ENCODE measurements at places on chromosomes 11 and 22.

- DNase-seq: no peak
Measured at GRCh38 chr22:36055376-36056295, 27.0 kb upstream of the RBFOX2 start.

DNA sequence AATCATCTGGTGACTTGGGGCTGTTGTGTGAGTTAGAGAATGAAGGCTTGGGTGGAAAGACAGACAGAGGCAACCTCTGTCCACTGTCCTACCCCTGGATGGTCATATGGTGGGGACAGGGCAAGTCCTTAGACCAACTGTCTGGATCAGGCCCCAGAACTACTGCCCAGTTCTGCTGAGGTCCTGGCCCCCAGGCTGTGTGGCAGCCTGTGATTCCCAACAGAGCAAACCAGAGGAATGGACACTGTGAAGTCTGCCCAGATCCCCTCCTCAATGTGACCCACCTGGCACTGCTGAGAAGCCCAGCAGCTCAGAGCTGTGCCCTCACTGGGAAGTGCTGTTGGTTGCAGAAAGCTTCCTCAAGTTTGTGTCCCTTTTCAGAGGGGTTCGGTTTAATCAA, 69.0 kb downstream of the GGTLC2 start:
- DNase-seq: no peak

DNA sequence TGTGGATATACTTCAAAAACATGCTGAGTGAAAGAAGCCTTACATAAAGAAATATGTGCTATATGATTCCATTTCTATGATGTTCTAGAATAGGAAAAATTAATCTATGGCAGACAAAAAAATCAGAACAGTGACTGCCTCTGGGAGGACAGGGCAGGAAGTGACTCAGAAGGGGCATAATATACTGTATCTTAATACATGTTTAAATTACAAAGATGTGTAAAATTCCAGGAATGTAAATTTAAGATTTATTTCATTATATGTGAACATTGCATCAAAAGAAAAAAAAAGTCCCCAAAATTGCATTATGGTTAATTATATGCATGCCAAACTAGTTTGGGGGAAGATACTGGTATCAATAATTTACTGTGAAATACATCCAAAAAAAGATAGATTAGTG, 32.2 kb downstream of the SBF2 start:
- DNase-seq: no peak

DNA sequence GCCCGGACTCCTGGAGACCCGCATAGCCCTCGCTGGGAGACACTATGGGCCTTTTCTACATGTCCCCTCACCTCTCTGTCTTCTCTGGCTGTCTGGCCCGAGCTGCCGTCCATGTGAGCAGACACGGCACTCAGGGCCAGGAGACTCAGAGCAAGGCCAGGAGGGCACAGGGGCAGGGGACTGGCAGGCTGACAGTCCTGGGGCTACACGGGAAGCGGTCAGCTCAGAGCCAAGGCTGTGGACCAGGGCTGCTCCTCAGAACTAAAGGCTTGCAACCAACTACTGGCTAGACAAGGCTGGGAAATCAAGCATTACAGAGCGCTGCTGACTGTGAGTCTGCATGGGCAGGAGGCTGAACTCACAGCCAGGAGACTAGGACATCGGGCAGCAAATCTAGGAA, 56.1 kb upstream of the CDON start:
- no peak for DNase-seq

DNA sequence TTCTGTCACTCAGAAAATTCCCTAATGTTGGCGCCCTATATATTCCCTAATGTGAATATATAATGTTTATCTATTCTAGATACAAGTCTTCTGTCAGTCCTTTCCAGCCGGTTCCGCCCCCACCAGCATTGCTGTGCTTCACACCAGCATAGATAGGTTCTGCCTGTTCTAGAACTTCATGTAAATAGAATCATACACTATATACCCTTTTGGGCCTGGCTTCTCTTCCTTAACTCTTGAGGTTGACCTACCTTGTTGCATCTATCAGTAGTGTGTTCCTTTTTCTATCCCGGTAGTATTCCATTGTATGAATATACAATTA, 34.6 kb downstream of the OTOG start:
- DNase-seq: no peak

GRCh38 chr11:117265745-117266144, 25.4 kb upstream of the BACE1-AS start:
- DNase-seq: no peak

- no peak for DNase-seq
Measured at GRCh38 chr22:42243802-42244060, 26.7 kb downstream of the TCF20 start.

- no peak for DNase-seq
Measured at GRCh38 chr11:68658097-68658496, 26.2 kb upstream of the GAL start.

- DNase-seq: no peak
Measured at GRCh38 chr22:44933666-44934453, 75.9 kb downstream of the PHF21B start.

- no peak for DNase-seq
Measured at GRCh38 chr11:27464289-27464696, 8.3 kb downstream of the LGR4 start.

DNA sequence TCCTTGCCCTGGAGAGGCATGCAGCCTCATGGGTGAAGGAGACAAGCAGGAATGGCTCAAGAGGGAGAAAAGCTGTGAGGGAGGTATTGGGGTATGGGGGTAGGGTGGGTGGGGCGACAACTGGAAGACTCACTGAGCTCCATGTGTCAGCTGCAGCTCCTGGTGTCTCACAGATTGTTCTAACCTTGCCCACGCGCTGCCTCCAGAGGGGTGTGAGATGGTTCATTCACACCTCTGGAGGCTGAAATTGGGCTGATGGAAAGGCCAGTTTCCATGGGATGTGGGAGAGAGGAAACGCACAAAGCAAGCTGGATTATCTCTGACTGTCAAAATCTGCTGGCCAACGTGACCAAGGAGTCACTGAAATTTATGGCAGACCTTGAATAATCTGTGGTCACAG, 400.4 kb upstream of the NARS2 start:
- DNase-seq: no peak

GRCh38 chr11:59872076-59872475, 5.8 kb upstream of the TCN1 start:
- DNase-seq: no peak

DNA sequence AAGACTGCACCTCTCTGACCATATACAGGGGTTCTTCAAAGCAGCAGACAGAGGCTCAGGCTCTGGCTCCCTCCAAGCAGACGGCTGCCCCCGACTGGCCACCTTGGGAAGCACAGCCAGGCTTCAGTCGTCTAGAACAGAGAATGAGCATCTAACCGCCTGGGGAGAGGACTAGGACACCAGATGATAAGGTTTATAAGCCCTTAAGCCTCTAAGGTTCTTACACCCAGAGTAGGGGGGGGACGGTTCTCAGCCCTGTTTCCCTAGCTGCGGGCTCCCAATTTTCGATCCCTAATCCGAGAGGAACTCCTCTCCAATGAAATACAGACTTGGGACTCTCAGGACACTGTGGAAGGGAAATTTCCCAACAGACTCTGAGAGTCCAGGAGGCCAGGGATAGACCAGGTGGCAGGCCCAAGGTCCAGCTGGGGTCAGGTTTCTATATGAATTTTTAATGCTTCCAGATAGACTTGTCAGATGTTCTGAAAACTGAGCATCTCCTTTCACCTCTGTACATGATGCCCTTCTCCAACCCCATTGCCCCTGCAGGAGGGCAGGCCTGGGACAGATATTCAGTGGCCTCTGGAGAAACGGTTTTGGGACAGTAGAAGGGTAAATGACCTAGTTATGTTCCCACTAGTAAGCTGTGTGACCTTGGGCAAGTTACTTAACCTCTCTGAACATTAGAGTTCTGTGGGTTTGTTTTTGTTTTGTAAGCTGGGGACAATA, 20.2 kb downstream of the RTN4RL2 start:
- DNase-seq: no peak

DNA sequence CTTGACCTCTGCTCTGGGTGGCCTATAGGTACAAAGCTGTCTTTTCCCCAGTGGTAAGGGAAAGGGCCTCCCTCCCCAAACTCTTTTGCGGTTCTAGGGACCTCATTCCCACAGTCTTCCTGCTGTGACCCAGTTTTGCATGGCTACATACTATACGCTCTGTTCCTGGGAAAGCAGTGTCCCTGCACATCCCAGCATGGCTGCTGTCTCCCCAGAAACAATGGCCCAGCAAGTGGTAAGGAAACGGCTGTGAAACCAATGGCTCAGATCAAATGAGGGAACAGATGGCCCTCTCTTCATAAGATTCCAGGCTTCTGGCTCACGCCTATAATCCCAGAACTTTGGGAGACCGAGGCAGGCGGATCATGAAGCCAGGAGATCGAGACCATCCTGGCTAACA, 41.1 kb downstream of the RPL27A start:
- DNase-seq: no peak

DNA sequence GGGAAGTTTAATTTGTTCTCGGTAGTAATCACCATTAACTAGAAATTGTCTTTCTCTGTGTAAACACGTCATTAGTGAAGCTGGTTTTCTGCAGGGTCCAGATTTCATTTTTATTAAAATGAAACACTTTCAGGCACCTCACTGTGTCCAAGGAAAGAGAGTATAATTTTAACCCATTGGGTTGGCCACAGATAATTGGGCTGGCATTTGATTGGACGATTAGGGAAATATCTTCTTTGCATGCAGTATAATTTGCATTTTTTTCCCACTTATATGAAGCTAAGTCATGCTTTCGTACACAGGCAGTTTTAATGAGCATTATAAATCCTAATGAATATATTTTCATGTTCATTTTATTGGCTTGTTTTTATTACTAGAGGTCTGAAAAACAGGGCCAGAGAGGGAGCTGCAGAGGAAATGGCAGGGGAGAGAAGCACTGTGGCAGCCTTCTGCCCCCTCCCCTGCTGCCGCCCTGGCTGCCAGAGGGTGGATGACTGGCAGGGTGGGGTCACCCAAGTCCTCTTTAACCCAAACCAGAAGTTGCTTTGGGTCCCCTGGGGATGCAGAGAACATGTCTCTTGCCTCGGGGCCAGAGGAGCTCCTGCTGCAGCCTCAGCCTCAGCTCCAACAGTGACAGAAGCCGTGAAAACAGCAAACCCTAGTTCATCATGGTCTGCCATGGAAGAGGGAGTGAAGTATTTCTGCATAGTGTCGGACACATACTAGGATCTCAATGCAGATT, 93.9 kb downstream of the PKNOX2 start:
- no peak for DNase-seq

DNA sequence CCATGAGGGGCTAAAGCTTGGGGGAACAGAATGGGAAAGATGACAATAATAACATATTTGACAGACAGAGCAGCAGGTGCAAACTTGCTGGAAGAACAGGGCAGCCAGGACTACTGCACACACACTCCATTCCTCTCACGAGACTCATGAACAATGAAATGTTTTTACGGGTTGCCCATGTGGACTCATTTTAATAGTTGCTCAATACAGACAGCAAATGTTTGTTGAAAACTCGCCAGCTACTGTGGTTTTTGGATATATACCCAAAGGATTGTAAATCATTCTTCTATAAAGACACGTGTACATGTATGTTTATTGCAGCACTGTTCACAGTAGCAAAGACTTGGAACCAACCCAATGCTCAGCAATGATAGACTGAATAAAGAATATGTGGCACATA, 10.3 kb downstream of the SYT13 start:
- DNase-seq: no peak

DNA sequence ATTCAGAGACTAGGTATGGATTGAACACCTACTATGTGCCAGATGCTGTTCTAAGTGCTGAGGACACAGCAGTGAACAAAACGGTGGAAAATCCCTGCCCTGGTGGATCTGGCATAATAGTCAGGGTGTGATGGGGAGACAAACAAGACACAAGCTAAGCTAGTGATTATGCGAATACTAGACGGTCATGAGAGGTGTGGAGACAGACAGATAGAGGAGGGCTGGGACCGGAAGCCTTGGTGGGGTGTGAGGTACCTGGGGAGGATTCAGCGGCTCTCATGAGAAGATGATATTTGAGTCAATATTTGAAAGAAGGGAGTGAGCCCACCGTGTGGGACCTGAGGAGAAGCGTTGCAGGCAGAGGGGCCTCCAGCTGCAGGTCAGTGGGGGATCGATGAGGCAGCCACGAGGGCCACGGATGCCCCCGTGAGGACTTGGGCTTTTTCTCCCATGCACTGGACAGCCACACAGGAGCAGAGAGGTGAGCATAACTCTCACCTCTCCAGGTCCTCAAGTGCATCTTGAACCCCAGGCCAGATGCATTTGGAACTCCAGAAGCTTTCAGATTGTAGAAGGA, 4.7 kb downstream of the CD5 start:
- no peak for DNase-seq

GRCh38 chr11:110955776-110956175, 243.5 kb upstream of the ARHGAP20 start:
- DNase-seq: no peak

GRCh38 chr11:111976119-111976766, 39.1 kb downstream of the DIXDC1 start:
- no peak for DNase-seq

- DNase-seq: no peak
Measured at GRCh38 chr11:31484497-31484896, 24.9 kb downstream of the IMMP1L start.

DNA sequence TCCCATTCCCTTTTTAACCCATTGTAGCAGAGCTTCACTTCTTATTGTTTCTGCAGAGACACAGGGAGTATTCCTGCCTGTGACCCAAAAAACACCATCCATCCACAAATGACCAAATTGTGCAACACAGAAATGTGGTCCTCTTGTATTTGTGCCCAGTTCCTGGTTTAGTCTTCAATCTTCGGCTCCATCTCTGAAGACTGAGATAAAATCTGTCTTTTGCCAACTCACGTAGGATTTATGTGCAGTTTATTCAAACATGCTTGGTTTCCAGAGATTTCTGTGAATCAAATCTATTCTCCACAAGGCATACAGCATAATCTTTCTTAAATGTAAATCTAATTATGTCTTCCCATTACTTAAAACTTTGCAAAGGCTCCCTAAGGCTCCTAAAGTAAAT, 307.0 kb downstream of the AASDHPPT start:
- no peak for DNase-seq

- DNase-seq: no peak
Measured at GRCh38 chr11:65898656-65899355, 1.4 kb downstream of the FOSL1 start.

DNA sequence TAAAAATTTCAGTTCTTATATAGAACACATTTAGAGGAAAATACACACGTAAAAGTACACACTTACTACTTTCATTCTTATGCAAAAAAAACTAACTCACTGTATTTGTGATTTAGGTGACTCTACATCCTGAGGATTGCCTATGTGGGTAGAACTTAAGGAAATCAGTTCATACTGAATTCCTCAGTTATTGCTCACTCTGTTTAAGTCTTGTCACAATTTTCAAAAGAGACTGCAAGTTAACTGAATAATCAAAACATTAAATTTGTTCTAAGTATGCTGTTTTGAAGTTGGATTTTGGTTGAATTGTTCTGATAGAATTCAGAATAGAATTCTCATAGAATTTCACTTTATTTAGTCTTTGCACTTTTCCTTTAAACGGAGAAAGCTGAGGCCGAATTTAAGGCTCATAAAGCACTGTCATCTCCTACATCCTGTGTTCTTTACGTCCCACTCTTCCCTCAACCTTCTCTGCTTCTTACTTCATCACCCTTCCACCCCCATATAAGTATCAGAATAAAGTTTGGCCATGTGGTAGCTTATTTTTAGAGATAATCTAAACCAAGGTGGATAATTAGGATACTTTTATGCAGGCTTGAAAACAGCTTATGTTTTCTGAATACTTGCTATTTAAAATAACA, 59.8 kb downstream of the APOL5 start:
- DNase-seq: no peak
